NCI-H146 (cell line): ENCODE measurements at places on chromosomes 11 and 22.

DNA sequence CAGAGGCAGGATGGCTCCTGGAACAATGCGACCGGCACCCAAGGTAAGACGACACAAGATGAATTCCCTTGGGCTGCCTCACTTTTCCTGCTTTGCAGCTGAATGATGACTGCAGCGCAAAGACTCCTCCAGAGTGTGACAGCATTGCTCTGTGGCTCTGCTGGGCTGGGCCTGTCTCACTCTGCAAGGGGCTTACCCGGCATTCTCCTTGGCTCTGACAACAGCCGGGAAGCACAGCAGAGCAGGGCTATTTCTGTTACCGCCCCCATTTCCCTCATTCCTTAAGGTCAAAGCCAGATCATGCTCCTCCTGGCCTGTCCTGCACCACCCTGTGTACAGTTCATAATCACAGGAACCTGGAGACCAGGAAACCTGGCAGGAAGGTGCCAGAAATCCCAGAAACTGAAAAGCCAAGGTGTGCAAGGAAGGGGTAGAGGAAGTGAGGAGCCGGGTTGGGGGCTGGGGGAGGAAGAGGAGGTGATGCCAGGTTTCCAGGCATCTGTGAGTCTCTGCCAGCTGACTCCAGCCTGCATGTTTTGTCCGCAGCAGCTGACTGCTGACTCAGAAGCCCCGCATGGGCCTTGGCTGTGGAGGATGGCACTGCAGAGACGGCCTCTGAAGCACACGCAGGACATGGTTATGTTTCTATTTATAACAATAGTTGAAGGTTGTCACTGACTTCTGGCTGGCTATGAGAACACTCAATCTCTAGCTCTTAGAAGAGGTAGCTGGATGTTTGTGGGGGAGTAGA, 113.6 kb downstream of the MICAL3 start:
- no peak for DNase-seq

GRCh38 chr11:73156686-73157085, 14.6 kb upstream of the FCHSD2 start:
- DNase-seq, result no peak

DNA sequence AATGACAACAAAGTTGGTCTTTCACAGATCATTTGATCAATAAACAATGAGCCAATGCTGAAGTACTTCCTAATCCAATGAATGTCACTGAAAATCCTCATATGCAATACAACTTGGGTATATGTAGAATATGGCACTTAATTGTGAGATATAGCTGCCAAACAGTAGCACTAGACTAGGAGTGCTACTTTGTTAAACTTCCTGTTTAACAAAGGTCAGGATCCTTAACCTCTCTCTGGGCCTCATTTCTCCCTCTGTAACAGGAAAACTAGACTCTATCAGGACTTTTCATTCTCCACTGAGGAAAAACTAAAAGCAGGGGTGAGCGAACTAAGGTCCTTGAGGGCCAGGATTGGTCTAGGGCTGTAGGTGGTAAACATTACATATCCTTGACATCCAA, 56.1 kb downstream of the PITPNB start:
- DNase-seq, result no peak

- no peak for DNase-seq
These were observed 39.3 kb upstream of the PTPRJ start for GRCh38 chr11:47940904-47941649.

DNA sequence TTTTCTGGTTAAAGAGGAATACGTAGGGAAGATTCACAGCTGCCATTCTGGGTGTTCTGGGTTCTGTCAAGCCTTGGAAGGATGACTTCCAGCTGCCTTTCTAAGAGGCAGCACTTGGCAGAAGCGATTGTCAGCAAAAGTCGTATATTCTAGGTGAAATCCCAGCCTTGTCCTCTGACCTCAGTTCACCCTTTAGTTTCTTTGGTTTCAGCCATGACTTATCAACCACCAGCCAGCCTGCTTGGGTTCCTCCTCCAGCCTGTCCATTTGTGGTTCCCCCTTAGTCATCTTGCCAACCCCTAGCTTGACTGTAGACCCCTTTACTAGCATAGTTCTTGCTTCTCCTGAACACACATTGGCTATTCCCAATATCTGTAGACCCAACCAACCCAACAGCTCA, 102.3 kb upstream of the CD44 start:
- no peak for DNase-seq

DNA sequence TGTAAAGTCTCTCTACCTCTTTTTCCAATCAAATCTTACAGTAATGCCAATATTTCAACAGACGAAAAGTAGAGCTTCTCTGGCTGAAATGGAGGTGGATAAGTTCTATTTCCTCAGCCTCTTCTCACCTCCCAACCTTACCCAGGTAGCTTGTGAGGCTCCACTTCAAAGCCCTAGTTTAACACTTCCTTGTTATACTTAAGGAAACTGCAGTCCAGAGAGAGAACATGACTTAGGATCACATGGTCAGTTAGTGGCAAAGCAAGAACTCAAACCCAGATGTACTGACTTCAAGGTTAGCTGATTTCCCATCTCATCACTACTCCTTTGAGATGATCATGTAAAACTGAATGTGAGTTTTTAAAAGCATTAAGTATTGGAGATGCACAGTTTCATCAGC, 32.5 kb downstream of the PAK1 start:
- DNase-seq, result no peak

- no peak for DNase-seq
These were observed 12.9 kb upstream of the MUC6 start for GRCh38 chr11:1049431-1049891.

GRCh38 chr11:128367573-128367972, 219.8 kb downstream of the ETS1 start:
- no peak for DNase-seq

DNA sequence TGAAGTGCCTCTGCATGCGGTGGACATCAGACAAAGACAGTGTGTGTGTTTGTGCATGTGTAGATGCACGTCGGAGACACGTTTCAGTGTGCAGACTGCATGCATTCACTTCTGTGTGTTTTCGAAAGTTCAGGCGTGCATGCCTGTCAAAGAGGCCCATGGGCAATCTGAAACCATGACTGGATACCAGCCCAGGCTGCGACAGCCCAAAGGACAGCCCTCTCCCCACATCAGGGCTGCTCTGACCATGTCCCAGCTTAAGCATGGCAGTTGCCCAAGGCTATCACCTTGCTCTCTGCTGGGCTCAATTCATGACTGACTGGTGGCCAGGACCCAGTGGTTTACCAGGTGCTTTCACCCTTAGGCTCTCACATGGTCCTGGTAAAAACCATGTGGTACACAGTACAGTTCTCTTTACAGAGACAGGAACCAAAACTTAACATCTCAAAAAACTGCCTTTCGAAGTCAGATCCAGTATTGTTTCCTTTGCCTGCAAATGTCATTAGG, 423.7 kb upstream of the CADM1 start:
- DNase-seq, result no peak

DNA sequence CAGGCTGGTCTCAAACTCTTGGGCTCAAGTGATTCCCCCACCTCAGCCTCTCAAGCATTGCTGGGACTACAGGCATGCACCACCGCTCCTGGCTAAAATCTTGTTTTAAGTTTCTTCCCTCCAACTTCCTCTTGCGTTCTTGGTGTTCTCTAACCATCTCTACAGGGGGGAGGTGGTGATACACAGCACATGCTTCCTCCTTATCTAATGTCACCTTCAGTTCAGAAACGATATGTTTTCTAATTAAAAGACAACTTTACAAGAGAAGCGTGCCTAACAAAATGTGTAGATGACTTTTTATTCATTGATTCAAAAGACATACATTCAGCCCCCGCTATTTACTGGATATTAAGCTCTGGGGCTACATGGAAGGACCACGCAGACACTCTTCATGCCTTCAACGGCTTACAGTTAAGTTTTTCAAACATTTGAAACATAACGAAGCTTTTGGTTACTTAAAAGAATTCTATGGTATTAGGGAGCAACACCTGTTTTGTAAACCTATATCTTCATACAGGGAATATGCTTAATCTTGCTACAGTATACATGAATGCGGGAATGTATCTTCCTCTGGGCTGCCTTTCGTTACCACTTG, 933 bp upstream of the DLAT start:
- DNase-seq, result no peak
